ENCODE measurements at places on chromosomes 6 and 20.
A peak's percentile ranks its signal among the peaks of the same experiment; 100 is the strongest.

- no peak for ATAC-seq
These were observed 221.4 kb downstream of the PKHD1 start for GRCh38 chr6:51865996-51866395.

DNA sequence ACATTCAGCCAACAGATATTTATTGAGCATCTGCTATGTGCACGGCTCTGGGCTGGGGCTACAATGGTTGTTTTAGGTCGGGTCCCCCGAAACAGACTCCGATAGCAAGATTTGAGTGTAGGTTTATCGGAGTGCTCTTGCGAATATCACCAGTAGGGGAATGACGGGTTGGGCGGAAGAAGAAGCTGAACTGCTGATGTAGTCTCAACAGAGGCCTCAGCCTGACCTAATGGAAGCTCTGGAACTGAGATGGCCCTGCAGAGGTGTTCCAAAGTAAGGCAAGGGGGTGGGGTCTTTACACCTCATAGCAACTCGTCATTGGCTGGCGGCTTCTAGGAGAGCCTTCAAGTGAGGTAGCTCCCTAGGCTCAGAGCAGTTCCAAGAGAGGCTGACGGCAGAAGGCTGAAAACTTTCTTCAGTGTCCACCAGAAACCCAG, 1.1 kb downstream of the L3MBTL1 start:
- no peak for ATAC-seq

GRCh38 chr6:109767961-109768360, 76.9 kb downstream of the FIG4 start:
- ATAC-seq = no peak

DNA sequence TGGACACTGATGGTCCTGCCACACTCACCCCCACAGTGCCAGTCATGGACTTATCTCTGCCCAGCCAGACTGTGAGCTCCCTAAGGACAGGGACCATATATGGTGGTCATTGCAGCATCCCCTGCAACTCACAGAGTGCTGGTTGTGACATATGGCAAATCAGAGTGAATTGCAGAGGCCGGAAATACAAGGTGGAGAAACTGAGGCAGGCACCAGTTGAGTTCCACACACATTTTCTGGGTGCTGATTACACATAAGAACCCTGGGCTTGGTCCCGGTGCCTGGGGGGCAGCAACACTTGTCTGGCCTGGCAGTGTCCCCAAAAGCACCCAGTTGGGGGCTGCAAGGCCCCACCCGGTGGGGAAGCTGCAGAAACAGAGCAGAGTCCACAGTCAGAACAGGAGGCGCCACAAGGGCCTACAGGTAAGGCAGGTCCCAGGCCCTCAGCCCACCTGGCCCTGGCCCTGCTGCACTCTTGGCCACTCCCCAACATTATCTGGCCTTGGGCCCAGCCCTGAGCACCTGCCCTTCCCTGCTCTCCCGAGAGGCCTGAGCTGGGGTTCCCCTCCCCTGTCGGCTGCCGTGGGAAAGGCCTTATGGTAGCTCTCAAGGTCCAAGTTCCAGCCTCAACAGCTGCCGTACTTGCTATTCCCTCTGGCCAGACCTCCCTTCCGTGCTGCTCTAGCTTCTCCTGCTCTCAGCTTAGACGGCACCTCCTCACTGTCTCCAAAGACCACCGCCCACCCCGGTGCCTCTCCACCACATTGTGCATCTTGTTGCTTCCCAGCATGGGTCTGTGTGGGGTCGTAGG, 140.8 kb upstream of the PTPN1 start:
- ATAC-seq = no peak

DNA sequence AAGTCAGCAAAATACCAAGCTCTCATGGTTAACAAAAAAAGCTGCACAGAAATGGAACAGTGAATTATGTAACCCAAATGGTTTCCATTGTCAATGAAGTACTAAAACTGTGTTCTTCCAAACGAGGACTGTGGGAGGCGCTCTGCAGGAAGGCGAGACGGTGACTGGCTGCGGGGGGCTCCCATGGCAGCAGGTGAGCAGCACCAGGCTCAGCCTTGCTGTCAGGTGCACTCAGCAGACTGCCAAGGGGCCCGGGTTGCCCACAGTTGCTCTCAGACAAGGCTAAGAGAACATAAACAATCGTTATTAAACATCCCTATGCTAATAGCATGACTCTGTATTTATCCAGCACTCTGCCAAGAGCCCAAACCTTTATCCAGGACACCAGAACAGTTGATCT, 630.3 kb upstream of the ARID1B start:
- ATAC-seq = no peak

DNA sequence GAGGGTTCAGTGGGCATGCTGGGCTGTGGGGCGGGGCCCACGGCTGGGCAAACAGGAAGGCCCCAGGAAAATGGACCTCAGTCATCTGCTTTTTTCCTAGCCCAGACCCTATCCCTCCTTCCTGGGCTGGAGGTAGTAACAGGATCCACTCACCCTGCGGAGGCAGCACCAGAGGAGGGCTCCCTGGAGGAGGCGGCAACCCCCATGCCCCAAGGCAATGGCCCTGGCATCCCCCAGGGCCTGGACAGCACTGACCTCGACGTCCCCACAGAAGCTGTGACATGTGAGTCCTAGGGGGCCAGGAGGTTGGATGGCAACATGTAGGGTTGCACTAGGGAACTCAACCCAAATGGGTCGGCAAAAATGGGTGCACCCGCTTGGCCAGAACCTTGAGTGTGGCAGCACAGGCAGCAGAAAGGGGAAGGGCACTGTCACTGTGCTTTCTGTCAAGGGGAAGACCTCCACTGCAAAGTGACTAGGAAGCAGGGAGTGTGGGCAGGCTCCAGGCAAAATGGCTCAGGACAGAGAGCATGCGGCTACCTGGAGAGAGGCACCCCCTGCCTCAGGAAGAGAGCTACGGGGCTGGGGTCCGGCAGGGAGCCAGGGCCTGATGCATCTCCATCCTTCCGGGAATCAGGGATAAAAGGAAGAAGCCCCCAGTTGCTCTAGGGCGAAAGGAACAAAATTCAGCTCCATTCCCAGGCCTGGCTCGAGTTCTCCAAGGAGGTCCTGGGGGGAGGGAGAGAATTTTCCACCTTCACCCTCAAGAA, 7.9 kb downstream of the MDFI start:
- no peak for ATAC-seq

- ATAC-seq = no peak
These were observed 49.2 kb downstream of the RNGTT start for GRCh38 chr6:88914180-88914579.

- no peak for ATAC-seq
These were observed 11.7 kb upstream of the PRIM2 start for GRCh38 chr6:57305761-57306160.

GRCh38 chr6:44085219-44085618, 42.0 kb downstream of the MRPL14 start:
- ATAC-seq = no peak

DNA sequence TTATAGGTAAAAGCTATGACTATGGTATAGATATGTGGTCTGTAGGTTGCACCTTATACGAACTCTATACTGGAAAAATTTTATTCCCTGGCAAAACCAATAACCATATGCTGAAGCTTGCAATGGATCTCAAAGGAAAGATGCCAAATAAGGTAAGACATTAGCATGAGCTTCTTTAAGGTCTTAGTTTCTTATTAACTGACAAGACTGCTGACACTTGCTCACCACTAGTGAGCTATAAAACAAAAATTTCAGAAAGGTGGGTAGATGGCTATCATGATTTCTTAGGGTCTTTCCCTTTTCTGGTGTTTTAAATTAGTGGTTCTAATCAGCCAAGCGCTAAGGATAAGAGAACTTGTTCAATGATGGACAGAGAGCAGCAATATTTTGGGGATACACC, 21.9 kb downstream of the FAM217A start:
- no peak for ATAC-seq

DNA sequence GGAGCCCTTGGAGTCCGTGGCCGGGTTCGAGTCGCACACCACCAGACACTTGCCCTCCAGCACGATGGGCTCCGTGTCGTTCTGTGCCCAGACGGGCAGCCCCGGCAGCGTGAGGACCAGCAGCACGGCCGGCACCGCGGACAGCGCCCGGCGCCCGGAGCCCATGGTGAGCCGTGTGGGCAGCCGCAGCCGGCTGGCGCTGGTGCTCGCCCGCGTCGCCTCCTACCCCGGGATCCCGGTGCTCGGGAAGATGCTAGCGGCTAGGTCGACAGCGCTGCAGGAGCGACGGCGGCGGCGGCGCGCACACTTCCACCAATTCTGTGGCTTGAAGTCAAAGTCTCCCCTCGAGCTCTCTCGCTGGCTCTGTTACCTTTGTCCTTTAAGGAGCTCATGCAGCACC, 1.3 kb downstream of the CBLN4 start:
- no peak for ATAC-seq

DNA sequence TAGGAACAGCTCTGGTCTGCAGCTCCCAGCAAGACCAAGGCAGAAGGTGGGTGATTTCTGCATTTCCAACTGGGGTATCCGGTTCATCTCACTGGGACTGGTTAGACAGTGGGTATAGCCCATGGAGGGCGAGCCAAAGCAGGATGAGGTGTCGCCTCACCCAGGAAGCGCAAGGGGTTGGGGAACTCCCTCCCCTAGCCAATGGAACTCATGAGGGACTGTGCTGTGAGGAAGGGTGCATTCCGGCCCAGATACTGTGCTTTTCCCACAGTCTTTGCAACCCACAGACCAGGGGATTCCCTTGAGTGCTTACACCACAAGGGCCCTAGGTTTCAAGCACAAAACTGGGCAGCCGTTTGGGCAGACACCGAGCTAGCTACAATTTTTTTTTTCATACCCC, 21.8 kb downstream of the HDDC2 start:
- ATAC-seq = peak; percentile 59

DNA sequence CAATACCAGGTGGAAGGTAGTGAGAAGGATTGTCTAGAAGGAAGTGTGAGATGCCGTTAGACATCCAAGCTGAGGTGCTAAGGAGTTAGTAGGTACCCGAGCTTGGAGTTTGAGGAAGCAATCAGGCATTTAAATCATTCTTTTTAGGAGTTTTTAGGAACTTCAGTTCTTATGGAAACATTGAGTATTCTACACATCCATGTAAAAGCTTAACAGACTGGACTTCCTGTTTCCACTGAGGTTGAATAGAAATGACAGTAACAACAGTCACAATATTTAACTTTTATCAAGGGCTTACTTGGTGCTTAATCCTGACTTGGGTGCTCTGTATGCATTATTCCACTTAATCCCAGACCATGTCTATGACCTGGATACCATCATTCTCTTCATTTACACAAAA, 136.4 kb downstream of the UST start:
- ATAC-seq = no peak

DNA sequence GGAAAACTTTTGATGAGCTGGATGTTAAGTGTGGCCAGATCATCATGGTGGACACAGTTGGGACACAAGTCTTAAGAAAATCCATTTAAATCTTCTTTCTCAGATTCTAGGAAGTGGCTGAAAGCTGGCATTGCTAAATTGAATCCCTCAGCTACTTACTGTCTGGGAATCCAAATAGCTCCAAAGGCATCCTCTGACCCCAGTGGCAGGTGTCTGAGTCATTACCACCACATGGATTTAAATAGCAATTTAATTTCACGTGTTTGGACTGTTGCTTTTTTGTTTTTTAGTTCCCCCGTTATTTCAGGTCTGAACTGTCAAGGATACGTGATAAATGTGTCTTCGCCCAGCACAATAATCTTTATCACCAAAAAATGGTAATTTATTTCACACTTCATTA, 33.2 kb upstream of the HDGFL1 start:
- no peak for ATAC-seq

GRCh38 chr6:139882234-139882633, 507.8 kb upstream of the CITED2 start:
- ATAC-seq = no peak

DNA sequence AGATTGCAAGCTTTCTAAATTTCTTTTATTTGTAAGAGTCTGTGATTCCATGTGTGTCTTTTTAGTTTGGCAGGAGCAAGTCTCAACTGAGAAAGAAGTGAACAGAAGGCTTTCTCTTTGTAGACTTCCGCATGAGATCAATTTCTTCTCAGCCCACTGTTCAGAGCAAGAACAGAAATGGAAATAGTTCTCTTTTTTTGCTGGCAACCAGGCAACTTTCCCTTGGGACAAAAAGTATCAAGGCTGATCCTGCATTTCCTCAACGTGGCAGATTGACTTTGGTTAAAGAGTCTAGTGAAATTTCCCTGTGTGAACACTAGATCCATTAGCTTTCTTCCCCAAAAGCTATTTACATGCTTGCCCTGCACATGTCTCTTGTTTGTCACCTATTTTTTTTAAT, 46.8 kb upstream of the JAG1 start:
- ATAC-seq = no peak

- no peak for ATAC-seq
These were observed 309.3 kb upstream of the CDYL start for GRCh38 chr6:4466769-4467480.

DNA sequence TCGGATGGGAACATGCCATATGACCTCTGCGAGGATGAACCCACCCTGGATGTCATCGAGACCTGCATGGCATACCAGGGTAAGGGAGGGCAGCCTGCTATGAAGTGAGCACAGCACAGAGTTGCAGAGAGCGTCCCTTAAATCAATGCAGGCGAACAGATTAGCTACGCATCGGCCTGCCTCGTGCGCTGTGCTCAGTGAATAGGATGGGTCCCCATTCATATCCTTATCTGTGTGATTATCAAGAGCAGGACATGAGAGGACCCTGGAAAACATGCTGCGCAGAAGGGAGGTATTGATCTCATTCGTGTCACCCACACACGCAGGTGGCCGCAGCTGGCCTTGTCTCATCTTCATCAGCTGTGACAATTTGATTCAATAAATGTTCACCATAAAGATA, 25.6 kb upstream of the FAM83D start:
- ATAC-seq = no peak

GRCh38 chr6:142841915-142842314, 103.1 kb downstream of the HIVEP2 start:
- no peak for ATAC-seq

DNA sequence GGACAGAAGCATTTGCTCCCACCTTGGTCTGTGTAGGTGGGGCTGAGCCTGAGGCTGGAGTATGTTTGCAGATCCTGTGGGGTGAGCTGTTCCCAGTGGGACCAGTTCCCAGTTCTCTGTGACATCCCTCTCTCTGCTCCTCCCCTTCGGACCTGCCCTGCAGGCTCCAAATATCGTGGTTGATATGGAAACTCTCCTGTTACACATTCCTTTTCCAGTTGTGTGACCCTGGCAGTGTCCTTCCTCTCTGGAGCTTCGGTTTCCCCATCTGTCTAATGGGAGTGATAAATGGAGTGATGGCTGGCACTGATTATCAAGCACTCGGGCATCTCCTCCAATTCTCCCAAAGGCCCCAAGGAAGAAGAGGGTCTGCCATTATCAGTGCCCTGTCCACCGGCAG, 15.7 kb upstream of the TGM2 start:
- ATAC-seq = no peak

DNA sequence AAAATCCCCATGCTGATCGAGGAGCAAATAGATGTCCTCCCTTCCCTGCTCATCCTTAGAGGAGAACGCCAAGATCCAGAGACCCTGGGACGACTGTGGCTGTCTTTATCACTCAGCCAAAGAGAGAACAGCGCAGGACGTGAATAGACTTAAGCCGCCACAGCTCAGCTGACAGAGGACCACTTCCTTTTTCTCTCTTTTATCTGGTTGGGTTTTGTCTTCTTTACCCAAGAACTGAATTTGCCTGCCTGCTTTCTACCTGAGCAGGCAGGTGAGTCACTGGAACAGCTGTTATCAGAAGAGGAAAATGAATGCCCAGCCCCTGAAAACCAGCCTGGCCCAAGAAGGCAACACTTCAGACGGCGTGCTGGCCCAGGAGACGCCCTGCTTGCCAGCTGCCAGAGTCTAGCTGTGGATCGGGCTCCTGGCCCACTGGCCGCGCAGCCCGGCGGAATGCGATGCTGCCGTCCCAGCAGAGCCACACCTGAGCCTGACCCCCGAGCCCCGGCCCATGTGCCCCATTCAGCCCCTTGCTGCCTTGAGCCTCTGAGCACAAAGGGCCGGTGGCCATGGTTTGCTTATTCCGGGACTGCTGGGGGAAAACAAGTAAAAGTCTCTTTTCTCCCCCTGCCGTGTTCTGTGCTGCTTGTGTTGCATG, 82.1 kb downstream of the TCP11 start:
- no peak for ATAC-seq

Measured in activated T-helper 17 cell treated with anti-CD3 and anti-CD28 coated beads, Interleukin-2, amount 50 U/mL, for 72 hours (primary cell).